ENCODE measurements at places on chromosomes 7 and 10.

DNA sequence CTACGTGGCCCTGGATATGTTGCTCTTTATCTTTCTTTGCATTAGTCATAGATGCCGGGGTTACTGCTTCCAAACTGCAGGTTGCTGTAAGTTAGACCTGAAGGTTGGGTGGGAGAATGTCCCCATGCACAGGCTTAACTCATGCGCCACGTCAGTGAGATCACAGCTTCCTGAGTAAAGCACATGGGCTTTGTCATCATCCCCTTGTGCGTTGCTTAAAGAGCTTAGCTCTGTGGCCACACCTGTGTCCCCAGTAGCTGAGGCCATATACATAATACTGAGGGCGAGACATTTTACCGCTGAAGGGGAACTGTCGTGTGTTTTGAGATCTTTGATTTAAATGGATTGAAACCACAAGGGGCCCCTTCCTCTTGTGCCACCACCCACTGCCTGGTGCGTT is 45.8 kb upstream of the BTBD16 start:
- no peak for DNase-seq

DNA sequence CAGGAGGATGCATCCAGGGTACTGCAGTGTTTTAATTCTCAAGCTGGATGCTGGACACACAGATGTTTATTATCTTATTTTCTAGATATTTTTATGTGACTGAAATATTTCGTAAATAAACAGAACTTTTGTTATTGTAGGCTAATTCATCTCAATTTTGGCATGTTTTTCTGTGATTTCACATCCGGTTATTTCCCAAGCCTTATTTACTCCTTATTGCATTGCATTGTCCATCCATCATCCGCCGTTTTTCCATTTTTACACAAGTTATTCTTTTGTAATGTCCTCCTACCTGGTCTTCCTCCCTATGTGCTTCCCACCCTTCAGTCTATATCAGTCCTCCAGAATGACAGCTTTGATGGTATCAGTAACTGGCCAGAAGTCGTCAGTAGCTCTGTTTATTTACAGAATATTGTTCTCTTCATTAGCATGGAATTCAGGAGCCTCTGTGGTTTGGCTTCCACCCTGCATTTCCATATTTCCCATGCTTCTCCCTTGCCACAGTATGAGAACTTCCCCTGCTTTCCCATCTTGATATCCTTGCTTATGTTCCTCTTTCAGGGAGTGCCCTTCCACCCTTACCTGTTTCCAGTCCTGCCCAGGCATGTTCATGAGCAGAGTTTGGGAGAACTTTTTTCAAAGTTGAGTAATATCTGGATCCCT is 16.1 kb downstream of the GNAI1 start:
- no peak for DNase-seq

GRCh38 chr10:69061305-69062161 is 26.4 kb upstream of the SRGN start:
- DNase-seq: no peak

GRCh38 chr7:141754939-141755338 is 9.0 kb upstream of the TAS2R3 start:
- peak; percentile 11 for DNase-seq

DNA sequence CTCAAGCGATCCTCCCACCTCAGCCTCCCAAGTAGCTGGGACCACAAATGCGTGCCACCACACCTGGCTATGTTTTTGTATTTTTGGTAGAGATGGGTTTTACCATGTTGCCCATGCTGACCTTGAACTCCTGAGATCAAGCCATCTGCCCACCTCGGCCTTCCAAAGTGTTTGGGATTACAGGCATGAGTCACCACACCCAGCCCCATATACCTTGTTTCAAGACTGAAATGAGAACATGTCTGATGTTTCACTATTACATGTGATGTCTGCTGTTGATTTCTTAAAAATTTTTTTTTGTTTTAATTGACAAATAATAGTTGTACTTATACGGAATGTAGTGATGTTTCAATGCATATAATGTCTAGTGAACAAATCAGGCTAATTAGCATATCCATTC is 14.5 kb downstream of the KLHL7 start:
- no peak for DNase-seq

- no peak for DNase-seq
Observed at GRCh38 chr10:119642556-119643111, 8.5 kb upstream of the BAG3 start.

DNA sequence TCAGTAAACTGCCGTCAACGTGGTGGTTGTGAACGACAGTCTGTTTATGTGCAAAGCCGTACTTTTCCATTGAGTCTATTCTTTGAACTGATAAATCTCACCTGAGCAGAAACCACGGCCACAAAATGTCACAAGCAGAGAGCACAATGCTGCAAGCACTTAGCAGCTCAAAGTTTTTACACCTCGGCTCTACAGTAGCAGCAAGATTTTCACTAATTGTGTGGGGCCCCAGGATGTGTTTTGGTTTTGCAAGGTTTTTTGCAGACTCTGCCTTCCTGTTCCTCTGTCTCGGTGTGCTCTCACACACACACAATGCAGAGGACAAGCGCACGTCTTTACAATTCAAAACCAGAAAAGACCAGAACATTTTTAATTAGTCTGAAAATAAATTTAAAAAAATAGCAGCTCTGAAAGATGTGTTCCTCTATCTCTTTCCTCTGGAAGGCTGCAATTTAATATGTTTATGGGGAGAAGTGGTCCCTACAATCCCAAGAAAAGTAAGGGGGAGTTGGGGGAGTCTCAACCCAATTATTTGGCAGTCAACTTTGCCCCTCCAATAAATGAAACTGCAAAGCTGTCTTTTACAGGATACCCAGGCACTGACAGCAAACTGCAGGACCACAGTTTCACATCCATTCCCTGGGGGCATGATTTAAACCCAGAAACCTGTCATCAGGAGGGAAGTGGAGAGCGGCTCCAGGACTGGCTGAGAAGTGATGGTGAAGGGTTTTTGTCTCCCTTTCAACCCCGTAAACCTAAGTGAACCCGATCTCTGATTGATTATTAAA is 73.8 kb upstream of the SFMBT2 start:
- DNase-seq: no peak

GRCh38 chr10:60517805-60518204 is 128.1 kb upstream of the ANK3 start:
- DNase-seq: no peak

DNA sequence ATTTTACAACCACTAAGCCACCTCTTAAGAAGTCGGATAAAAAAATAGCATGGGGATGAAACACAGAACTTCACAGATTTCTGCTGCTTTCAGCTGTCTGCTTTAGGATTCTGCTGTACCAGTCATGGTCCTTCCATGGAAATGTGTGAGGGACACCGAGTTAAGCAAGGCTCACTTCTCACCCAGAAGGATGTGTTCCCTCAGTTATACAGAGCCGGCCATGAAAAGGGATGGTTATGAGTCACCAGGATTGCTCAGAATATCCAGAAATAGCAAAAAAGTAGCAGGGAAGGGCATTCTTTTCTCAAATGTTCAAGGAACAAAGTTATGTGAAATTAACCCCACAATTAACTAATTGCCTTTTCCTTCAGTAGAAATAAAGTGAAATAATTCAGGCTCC is 124.4 kb downstream of the AMPH start:
- no peak for DNase-seq

- no peak for DNase-seq
Observed at GRCh38 chr10:30445711-30446110, 11.7 kb downstream of the MAP3K8 start.

DNA sequence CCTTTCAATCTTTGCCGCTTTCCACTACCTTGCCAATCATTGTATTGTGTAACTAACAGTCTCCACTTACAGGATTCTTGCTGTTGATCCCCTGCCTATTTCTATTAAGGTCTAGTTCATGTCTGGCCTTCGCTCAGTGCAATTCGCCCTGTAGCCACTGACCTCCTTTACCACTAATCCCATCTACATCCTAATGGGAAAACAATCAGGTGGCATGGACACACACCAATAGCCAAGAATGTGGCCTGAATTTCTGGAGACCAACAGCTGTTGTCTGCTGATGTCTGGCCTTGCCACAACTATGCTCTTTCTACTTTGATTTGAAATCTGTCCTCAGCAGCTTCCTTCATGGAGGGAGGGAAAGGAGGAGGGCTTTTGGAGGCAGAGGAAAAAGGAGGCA is 546.2 kb downstream of the SORCS3 start:
- DNase-seq: no peak

DNA sequence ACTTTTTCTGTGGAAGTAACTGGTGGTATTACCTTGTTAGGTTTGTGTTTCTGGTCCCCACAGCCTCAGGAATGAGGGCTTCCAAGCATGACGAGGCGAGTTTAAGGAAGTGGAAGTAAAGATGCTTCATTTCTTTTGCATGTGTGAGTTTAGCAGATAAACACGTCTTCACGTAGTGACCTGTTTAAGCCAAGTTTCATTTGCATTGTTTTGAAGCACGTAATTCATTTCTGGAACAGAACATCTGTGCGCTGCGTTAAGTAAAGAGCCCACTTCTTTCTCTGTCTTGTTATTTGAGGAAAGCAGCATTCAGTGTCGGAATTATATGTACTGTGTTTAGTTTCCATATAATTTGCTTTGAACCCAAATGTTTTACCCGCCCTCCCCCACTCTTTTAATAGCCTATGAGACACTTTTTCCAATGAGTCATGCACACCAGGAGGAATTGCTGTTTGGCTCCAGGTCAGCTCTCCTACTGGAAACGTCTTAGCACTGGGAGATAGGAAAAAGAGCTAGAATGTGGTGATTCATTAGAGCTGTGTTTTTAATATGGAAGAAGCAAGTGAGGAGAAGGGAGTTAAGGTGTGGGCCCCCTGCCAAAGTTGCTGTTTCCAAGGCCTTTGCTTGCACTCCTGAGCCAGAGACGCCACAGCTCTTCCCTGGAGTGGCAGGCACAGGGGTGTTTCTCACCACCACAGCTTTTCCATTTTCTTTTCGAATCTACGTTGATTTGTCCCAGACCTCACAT is 36.7 kb downstream of the BTBD16 start:
- no peak for DNase-seq

DNA sequence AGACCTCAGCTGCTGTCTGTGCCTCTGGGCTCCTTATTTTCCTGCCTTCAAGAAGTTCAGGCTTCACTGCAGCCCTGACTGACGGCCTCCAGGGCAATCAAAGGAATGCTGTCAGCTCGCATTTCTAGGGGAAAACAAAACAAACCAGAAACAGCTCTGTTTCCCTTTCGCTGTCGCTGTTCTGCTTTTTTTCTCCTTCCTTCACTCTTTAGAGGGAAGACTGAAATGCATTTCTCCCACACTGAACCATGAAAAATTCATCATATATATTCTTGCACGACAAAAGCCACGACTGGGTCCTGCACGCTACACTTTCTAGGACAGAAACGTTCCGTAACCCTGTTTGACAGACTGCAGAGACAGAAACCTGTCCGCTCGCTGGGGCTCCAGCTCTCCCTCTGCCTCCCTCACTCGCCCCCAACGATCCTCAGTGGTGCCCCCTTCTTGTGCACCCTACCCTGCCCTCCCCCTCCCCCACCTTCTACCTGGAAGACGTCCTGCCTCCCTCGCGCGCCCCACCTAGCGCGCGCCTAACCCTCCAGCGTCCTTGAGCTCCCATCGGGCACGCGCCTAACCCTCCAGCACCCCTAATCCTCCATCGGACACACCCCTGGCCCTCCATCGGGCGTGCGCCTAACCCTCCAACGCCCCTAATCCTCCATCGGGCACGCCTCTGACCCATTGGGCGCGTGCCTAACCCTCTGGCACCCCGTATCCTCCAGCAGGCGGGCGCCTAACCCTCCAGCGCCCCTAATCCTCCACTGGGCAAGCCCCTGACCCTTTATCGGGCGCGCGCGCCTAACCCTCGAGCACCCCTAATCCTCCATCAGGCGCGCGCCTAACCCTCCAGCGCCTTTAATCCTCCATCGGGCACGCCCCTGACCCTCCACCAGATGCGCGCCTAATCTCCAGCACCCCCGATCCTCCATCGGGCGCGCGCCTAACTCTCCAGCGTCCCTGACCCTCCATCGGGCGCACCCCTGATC is 37.1 kb downstream of the SVOPL start:
- DNase-seq: no peak

GRCh38 chr10:61899069-61899531 is 2.4 kb upstream of the ARID5B start:
- DNase-seq: no peak

- DNase-seq: no peak
Observed at GRCh38 chr7:92848851-92849250, 12.5 kb upstream of the CDK6 start.

DNA sequence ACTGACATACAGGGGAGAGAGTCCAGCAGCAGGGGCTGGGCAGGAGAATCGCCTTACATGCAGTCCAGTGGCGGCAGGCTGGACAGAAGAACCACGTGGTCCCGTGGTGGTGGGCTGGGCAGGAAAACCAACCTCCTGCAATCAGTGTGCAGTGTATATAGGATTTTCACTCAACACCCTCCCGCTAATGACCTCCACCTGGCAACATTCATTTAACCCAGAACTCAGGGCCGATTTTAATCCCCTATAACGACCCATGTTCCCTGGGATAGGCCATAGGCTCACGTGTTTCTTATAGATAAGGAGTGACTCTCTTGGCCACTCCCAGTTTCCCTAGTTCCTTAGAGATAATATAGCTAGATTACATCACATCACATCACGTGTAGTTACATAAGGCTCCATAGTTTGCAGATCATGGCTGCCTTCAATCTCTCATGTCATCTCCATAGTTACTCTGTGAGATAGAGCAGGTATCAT is 19.4 kb downstream of the MTURN start:
- no peak for DNase-seq

DNA sequence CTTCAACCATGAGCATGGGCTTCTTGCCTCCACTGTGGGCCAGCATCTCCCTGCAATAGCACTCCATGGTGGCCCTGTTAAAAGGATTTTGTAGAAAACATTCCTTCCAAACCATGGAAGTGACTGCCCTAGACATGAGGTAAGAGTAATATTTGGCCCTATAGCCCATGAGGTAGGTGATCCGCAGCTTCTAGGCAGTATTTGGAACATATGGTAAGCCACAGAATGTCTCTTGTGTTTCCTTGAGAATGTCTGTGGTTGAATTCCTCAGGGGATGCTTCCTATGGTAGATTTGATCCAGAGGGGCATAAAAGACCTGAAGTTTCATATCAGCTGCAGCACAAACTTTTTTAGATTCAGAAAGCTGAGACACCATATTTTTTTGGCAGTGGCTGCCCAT is 54.9 kb downstream of the TMEM168 start:
- no peak for DNase-seq

DNA sequence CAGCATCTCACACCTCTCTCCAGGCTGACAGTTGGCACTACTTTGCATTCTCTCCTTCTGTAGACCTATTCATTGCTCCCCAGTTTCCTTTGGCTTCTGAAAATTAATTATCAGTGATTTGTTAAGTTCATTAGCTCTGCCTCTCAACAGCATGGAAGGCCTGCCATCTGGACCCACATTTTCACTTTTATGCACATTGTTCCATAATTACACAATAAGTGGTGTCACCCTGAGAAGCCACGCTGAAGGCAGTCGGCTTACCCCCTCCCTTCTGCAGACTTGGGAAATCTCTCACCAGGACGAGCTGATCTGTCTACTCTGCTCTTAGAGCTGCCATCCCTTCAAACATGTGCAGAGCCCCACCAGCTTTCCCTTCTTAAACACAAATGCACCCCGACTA is 64.7 kb downstream of the SLIT1 start:
- DNase-seq: no peak

DNA sequence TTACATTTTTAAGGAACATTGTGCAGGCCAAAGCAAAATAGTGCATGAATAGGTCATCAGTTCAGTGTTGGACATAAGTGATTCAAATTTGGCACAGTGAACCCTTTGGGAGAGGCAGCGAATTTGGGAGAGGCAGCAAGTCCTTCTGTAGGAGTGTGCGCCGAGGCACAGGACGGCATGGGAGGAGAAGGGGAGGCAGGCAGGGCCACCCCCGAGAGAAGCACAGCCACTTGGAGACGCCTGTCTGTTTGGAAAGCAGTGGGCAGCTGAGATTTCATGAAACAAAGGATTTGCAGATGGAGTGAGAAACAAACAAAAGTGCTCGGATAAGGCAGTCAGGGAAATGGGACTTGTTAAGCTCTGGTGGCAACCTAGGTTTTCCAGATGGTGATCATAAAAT is 30.6 kb downstream of the VIPR2 start:
- no peak for DNase-seq

Data from NCI-H1930 (cell line).